ENCODE measurements at places on chromosomes 4 and X.

- no peak for DNase-seq
Measured at GRCh38 chr4:37769391-37769989, 57.0 kb upstream of the PGM2 start.

GRCh38 chrX:2614911-2615310 is 76.2 kb upstream of the CD99 start:
- DNase-seq: no peak

GRCh38 chr4:42578187-42578586 is 78.7 kb downstream of the ATP8A1 start:
- DNase-seq: no peak

GRCh38 chr4:21664355-21664754 is 284.2 kb downstream of the KCNIP4 start:
- no peak for DNase-seq

DNA sequence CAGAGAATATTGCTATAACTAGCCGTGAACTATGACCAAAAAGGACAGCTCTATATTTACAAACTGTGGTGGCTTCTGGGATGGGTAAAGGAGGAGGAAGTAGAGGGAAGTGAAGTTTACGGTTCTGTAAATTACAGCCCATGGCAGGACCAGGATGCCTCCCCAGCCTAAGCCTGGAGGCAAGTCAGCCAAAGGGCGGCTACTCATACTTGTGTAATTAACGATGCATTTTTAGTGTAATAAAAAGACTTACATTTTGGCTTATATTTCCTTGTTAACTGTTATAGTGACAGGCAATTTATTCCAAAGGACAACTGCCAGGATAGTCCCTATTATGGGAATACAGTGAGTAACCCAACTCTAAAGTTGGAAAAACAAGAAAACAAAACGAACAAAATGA is 139.9 kb upstream of the OTUD4 start:
- no peak for DNase-seq

DNA sequence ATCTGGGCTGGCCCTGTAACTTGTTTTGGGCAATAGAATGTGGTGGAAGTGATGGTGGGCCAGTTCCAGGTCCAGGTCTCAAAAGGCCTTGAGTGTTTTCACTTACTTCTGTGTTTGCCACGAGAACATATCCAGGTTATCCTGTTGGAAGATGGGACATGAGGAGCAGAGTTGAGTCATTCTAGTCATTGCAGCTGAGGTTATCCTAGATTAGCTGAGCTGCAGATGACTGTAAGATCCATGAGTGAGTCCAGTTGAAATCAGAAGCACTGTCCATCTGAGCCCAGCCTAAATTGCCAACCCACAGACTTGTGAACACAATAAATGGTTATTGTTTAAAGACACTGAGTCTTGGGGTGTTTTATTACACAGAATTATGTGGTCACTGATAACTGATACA is 45.3 kb upstream of the RPS6KA3 start:
- no peak for DNase-seq

DNA sequence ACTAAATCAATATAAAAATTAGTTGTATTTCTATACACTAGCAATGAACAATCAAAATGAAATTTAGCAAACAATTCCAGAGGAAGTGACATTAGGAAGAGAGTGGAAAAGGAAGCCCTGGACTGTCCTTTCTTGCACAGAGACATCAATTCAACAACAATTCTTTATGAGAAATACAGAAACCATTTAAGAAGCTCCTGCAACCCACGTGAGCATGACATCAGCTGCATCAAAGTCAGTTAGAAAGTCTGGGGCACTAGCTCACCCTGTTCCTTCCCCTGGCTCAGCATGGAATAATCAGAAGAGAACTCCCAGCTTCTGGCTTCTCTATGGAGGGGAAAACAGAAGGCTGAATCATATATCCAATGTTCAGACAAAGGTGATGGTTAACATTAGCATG is 48.6 kb upstream of the STARD8 start:
- no peak for DNase-seq

DNA sequence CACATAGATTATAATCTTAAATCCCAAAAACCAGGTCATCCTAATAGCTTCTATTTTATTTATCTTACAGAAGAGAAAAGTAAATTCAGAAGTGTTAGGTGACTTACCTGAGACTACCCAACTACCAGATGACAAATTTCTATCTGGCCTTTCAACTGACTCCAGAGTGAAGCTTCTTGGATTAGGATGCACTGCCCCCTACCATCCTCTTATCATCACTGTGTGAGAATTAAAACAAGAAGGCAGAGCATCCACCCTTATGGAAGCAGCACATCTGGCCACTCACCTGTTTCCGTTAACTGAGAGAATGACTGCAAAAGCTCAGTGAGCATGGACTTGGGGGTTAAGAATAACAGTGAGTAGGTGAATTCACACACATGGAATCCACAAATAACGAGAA is 502.6 kb upstream of the TECRL start:
- no peak for DNase-seq

- DNase-seq: no peak
Measured at GRCh38 chrX:11967986-11968869, 170.0 kb upstream of the FRMPD4 start.

- DNase-seq: no peak
Measured at GRCh38 chr4:176001151-176002006, 64.3 kb upstream of the WDR17 start.

DNA sequence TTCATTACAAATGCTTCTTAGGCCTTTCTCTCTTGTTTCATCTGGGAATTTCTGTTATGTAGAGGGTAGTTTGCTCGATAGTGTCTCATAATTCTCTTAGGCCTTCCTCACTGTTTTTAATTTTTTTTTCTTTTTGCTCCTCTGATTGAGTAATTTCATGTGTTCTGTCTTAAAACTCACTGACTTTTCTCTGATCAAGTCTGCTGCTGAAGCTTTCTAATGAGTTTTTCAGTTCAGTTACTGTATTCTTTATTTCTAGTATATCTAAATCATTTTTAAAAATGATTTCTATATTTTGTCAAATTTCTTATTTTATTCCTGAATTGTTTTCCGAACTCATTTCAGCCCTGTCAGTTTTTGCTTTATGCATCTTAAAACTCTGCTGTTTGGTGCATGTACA is 228.0 kb downstream of the MID1IP1 start:
- no peak for DNase-seq

- DNase-seq: no peak
Measured at GRCh38 chr4:150367326-150367725, 214.6 kb upstream of the MAB21L2 start.

DNA sequence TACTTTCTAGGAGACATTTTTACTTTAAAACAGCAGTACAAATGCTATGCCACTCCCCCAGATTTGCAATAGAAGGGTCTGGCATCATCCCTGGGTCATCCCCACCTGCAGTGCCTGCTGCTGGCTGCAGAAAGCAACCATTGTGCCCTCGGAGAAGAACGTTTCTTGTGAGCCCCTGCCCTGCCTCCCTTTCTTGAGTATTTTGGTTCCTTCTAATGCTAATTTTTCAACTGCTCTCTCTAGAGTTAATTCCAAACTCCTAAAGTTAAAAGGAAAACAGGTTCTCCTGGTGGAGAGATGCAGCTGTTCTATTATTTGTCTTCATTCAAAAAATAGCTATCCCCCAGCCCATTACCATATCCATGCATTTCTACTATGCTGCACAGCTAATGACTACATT is 107.1 kb downstream of the IDS start:
- no peak for DNase-seq

GRCh38 chr4:78584863-78585547 is 33.4 kb downstream of the ANXA3 start:
- DNase-seq: no peak

GRCh38 chr4:24219209-24219608 is 329.4 kb upstream of the PPARGC1A start:
- DNase-seq: no peak

GRCh38 chrX:2487366-2487765 is 13.4 kb downstream of the DHRSX start:
- DNase-seq: no peak

DNA sequence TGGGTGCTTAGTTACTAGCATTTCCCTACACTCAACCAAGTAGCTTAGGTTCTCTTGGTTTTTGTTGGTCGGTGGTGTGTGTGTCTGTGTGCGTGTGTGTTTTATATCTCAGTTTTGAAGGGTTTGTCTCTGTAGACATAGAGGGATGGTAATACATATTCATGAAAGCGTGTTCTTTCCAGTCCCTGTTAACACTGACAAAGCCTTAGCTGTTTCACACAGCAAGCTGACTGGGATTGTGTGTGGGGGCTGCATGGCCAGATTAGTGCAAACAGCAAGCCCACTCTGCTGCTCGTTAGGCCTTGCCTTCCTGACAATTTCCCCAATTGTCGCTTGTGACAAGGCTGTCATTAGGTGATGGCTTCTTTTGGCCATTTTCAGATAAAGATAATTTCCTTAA is 43.9 kb downstream of the ALPK1 start:
- DNase-seq: no peak

- no peak for DNase-seq
Measured at GRCh38 chr4:66252291-66252690, 582.0 kb upstream of the EPHA5 start.

- no peak for DNase-seq
Measured at GRCh38 chr4:153725136-153725830, 34.5 kb downstream of the RNF175 start.

DNA sequence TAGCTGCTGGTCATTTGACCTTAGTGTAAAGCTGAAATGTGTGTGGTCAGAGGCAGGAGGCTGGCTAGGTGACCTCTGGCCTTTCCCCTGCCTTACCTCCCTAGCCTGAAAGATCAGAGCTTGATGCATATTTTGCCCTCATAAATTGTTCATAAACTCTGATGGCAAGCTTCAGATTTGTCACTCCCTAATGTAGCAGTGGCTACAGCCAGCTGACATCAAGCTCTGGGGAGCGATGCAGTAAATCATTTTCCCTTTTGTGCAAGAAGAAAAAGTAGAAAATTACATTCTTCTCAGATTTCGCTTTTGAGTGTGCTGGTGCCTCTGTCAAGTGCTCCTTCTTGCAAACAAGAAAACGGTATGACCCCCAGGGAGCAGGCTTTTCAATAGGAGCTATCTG is 87.7 kb upstream of the MAGEA4 start:
- no peak for DNase-seq

- no peak for DNase-seq
Measured at GRCh38 chr4:69594382-69594781, 45.1 kb downstream of the UGT2A2 start.

DNA sequence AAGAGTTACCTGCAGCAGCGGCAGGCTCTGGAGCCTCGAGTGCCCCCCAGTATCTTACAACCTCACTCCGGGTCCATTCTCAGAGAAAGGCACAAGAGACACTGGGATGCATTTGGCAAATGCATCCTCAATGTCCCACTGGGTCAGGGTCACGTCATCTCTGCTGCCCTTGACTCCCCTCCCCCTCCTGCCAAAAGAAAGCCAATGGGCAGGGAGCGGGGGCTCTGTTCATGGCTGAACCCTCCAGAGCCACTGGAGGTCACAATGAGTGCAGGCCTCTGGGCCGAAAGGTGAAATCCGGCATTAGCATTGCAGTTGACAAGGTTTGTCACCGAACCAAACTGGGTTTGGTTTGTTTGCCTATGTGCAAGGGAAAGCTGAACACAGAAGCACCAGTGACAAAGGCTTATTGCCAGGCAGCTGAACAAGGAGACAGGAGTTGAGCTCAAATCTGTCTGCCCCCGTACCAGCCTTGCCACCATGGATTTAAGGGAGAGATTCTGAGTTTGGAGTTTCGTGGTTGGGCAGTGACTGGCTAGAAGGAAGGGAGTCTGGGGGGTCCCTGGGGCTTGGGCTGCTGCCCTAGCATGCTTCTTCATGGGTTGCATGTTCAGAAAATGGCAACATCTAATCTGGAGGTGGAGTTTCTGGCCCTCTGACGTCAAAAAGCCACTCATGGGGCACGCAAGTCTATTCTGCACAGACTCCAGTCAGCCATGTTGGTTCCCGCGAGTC is 64.3 kb downstream of the HTRA3 start:
- DNase-seq: no peak

DNA sequence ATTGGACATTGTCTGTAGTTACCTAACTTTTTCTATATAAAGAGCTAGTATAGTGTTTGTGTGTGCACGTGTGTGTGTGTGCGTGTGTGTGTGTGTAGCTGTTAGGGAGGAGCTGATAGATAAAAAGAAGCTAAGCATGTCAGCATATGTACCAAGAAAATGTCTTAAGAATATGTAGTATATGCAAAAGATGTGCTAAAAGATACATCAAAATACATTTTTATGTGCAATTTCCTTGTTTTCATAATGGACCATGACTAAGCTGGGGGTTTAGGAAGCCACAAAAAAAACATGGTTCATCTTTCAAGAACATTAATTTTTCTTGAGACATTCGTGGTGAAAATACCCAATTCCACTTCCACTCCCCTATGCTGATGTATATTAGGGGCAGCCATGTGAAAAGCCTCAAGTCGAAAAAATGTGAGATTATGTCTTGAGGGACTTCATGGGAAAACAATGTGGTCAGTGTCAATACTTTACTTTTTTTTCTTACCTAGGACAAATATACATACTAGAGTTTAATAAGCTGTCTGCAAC is 1599.7 kb downstream of the ARAP2 start:
- no peak for DNase-seq

DNA sequence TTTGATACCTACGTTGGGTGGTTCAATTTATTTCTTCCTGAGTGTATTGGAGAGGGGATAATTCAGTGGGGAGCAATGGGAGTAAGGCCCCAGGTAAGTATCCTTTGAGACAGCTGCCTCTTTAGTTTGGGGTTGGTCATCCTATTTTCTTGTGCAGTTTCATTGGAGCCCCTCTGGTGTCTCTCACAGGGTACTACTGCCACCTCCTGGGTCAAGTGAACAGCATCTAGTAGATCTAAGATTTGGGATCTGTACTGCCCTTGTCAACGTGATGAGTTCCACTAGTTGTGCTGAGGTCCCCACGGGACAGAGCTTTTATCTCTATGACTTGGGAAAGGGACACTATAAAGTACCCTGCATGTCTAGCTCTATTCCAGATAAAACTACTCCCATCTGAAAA is 80.6 kb downstream of the PBDC1 start:
- peak; percentile 1 for DNase-seq

- no peak for DNase-seq
Measured at GRCh38 chr4:57550198-57550597, 440.0 kb upstream of the IGFBP7 start.

DNA sequence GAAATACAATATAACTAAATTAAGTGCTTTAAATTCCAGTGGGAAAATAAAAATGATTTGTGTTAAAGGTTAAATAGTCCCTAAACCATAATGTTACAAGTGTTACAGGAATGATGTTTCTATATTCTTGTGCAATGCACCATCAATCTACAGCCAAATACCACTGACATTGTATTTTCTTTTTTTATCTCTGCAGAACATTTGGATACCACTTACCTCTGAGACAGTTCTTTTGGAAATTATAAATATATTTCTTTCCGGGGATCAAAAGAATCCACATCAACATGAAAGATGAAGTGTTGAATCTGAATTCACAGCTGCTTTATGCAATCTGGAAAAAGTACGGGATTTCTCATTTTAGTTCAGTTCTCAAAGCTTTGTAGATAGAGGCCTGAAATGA is 518.3 kb upstream of the AGA start:
- no peak for DNase-seq

DNA sequence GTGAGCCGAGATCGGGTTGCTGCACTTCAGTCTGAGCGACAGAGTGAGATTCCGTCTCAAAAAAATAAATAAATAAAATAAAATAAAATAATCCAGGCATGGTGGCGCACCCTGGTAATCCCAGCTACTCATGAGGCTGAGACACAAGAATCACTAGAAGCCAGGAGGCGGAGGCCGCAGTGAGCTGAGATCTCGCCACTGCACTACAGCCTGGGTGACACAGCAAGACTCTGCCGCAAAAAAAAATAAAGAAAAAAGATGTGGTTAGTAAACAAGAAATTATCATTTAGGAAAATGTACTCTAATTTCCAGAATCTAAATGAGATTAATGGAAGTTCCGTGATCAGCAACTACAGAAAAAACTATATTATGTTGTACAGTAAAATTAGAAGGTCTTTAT is 14.5 kb upstream of the LRBA start:
- no peak for DNase-seq

Measured in stimulated activated CD4-positive, alpha-beta T cell treated with anti-CD3 and anti-CD28 coated beads, Interleukin-1b, Interleukin-23, amount 100 ng/mL, for 1 hour (primary cell).